ENCODE measurements at places on chromosomes 1 and 21.

DNA sequence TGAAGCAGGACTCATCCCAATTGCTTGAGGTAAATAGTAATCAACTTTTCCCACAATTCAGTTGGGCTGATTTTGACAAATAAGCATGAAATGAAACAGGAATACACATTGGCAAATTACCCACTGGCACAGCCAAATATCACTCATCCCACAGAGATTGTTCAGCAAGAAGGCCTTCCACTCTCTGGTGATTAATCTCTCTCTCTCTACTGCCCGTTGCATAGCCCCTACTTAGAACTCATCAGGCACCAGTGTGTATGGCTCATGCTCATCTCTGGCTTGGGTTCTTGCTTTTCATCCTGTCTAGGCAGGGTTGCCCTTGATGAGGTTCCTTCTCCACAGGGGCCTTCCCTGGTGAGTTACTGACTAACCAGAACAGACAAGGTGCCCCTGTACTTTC lies 1.1 kb downstream of the BSDC1 start:
- no peak for DNase-seq

GRCh38 chr1:40393173-40393572 lies 19.6 kb downstream of the SMAP2 start:
- no peak for DNase-seq

- no peak for DNase-seq
Measured at GRCh38 chr1:16137890-16138467, 17.9 kb downstream of the EPHA2 start.

- DNase-seq = no peak
Measured at GRCh38 chr1:51444096-51444495, 75.0 kb downstream of the EPS15 start.

DNA sequence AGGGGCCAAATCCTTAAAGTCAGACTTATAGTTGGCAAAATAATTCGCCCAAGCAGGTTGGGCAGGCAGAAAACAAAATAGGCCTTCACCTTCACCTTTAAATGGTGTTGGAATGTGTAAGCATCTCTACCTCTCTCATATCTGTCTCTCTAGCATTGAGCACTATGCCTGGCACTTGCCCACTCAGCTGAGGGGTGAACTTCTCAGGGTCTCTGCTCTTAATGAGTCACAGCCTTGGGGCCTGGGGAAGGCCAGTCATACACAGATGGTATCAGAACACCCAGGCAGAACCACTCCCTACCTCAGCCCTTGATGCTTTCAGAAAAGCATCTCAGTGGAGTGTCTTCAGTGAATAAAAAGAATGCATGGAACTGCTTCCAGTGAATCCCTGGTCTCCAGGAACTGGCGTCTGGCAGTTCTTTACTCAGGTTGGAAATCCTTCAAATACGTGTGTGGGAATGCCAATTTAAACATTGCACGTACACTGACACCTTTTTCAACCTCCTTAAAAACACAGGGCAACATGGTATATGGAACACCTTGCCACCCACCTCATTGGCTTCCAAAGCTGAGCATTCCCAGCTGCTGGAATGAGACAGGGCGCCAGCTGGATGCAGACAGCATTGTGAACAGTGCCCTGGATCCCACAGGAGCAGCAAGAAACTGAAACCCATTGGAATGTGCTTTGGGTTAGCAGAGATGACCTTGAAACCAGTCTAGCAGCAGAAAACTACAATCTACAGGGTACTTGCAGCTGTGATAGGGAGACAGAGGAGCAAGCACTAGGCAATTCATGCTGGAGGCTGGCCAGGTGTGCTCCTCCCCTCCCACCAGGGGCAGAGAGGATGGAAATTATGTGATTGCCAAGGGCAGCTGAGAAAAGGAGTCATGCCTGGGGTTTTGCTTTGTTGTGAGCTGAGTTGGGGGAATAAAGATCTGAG lies 30.0 kb downstream of the ZNF697 start:
- DNase-seq = no peak

- no peak for DNase-seq
Measured at GRCh38 chr1:17215545-17215890, 10.6 kb downstream of the PADI1 start.

GRCh38 chr1:242241936-242242335 lies 243.0 kb upstream of the MAP1LC3C start:
- no peak for DNase-seq

- no peak for DNase-seq
Measured at GRCh38 chr21:27569831-27570230, 602.9 kb upstream of the ADAMTS5 start.

DNA sequence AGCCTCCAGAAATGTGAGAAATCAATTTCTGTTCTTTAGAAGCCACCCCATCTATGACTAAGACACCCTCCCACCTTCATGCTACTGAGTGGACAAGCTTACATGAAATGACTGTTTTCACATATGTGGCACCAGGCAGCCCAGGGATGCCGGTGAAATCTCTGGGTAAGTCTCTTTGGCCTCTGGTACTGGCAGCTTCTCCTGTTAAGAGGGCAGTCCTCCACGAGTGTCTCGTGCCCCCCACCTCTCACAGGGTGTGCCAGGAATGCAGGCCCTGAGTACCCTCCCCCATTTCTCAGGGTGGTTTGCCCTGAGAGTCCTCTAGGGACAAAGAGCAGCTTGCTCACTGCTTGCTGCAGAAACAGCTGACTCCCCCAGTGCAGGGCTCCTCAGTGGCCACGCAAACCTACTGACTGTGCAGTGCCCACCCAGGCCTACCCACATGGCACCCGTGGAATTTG lies 3.2 kb upstream of the PRXL2B start:
- no peak for DNase-seq

DNA sequence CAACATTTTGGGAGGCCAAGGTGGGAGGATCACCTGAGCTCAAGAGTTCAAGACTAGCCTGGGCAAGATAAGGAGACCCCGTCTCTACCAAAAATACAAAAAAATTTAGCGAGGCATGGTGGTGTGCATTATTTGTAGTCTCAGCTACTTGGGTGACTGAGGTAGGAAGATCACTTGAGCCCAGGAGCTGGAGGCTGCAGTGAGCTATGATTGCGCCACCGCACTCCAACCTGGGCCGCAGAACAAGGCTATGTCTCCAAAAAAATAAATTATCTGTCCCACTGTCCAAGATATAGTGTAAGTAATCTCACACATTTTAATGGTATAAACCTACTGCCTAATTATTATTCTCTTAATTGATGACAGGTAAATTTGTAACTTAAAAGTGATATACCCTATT lies 12.8 kb downstream of the ARID4B start:
- DNase-seq = no peak

GRCh38 chr1:16459352-16459925 lies 18.9 kb downstream of the NECAP2 start:
- DNase-seq = no peak

GRCh38 chr1:177984136-177984525 lies 14.3 kb upstream of the SEC16B start:
- DNase-seq = peak; percentile 53

GRCh38 chr1:214901718-214902117 lies 180.8 kb upstream of the KCNK2 start:
- no peak for DNase-seq

- peak; percentile 33 for DNase-seq
Measured at GRCh38 chr1:233295237-233295974, at the start of gene PCNX2. Gene PCNX2 (minus strand): TSS chr1:233295725. CDS start chr1:233295478, 247 bp downstream.

DNA sequence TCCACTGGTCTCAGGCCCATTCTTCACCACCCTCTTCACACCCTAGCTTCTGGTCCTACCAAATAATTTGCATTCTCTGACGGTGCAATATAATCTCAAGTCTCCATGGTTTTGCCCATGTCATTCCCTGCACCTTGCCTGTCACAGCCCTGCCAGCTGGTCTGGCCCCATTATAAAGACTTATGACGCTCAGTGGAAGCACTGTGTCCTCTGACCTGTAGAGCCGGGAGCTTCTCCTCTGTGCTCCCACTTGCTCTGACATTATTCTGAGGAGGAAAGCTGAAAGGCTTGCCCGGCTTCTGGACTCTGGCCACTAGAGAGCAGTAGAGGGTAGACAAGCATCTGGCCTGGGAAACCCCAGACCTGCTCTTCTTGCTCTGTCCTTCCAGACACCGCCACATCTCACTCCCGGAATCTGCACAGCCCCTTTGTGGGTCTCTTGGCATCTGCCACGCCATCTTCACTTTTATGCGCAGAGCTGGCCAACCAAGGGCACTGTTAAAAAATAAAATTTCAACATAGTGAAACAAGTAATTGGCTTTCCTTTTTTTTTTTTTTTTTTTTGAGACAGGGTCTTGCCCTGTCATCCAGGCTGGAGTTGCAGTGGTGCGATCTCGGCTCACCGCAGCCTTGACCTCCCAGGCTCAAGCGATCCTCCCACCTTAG lies 44.4 kb downstream of the NENF start:
- DNase-seq = peak; percentile 84

- no peak for DNase-seq
Measured at GRCh38 chr1:2135941-2136340, 58.6 kb downstream of the FAAP20 start.

GRCh38 chr1:170678027-170678600 lies 14.2 kb downstream of the PRRX1 start:
- DNase-seq = no peak

DNA sequence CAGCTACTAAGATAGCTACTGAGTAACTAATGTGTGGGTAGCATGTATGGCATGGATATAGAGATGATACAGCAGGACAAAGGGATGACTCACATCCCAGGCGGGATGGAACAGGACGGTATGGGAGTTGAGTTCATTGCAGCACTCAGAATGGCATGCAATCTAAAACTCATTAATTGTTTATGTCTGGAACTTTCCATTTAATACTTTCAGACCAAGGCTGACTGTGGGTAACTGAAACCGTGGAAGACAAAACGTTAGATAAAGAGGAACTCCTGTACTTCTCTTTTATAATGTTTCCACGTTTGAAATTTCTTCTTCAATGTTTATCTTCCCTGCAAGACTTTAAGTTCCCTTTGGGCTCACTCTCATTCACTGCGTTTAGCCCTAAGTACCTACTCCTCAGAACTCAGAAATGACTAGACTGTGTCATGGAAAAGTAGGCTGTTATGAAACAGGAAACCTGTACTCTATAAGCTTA lies 151.9 kb downstream of the MAGI3 start:
- DNase-seq = no peak

GRCh38 chr21:44456915-44457736 lies 1.8 kb downstream of the LRRC3 start:
- DNase-seq = no peak

DNA sequence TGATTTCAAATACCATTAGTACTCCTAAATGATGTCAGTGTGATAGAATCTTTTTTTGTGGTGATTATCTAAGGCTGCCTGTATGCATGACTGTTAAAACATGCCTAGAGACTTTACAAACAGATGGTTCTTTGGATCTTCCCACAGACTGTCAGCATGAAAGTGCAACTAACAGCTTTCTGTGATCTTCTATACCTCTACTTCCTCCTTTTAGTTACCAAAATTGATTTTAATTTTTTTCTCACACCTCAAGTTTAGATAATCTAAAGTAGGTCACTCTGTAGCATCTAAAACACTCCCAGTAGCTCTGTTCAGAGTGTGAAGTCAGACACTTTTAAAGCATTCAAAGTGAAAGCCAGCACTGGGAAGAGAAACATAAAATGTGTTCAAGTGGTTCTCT lies 534.5 kb downstream of the PTPRC start:
- no peak for DNase-seq

DNA sequence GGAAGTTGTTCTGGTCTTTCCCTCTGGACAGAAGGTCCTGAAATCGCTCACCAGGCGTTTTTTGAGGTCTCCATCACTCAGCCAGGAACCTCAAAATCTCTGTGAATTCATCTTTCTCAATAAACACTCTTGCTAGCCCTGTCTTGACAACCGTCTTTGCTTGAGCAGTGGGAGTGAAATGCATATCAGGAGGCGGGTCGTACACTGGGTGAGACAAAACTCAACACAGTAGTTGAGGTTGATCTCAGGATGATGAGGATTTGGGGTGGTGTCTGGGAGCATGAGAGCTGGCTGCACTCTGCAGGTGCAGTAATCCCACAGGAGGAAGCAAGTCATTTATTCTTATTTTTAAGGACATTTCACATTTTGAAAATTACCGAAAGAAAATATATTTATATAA lies 1.9 kb downstream of the GPR25 start:
- no peak for DNase-seq

DNA sequence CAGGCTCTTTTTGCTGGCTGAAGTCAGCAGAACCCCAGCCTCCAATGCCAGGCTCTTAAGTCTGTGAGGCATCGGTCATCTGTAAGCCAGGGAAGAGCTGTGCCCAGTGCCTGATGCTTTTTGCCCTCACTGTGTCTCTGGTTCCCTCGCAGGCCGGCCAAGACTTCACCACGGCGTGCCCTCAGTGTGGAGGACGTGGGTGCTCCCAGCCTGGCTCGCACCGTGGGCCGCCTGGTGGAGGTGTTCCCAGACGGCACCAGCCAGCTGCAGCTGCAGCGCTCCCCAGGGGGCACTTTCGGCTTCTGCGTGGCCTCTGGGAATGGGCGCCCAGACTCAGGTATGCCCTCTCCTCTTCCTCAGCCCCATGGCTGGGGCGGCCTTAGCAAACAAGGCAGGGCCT lies 32.5 kb downstream of the KIAA1614 start:
- DNase-seq = no peak

GRCh38 chr1:200625381-200625824 lies 4.9 kb upstream of the KIF14 start:
- no peak for DNase-seq

- no peak for DNase-seq
Measured at GRCh38 chr1:168794057-168794456, 65.1 kb upstream of the DPT start.

DNA sequence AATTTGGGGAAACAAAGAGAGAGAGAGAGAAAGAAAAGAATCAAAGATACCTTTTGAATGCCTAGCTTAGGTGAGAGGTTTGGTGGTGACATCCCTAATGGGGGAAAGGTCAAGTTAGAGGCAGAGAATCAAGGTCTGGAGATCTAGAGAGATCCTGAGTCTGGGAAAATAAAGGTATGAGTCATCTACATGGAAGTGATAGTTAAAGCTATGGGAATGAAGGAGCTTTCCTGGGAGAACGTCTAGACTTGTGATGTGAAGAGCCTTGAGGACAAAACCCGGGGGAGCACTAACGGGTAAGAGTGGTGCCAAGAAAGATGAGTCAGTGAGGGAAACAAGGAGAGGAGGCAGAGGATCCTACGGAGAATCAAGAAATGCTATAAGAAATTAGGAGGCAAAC lies 110.8 kb upstream of the RUNX1 start:
- no peak for DNase-seq

- DNase-seq = no peak
Measured at GRCh38 chr1:8482979-8483381, 165.1 kb downstream of the SLC45A1 start.

- no peak for DNase-seq
Measured at GRCh38 chr1:59261537-59261936, 35.4 kb upstream of the FGGY start.

DNA sequence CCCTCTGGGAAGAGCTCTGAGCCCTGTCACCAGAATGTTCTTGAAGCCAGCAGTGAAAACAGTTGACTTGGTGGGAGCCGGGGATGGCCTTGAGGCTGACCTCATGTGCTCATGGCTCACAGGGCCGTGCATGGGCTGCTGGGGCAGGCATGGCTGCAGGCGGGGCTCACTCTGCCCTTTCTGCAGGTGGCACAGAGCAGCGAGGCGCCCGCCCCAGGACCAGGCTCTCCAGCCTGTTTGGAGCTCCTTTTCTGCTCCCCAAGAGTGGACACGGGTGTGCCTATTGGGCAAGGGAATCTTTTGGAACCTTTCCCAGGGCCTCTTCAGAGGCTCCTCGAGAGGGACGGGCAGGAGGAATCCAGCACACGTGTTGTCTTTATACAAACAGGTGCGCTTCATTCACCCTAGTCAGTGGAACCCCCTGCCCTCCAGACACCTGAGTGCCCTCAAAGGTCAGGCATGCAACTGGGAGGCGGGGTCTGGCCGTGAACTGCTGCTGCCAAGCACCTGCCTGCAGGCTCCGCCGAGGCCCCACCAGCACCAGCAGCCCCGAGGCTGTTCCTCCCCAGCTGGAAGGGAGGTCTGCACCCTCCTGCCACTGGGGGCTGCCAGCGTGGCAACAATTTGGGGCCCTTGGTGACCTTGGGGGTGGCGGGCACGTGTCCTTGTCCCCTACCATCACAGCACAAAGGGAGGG lies 2.6 kb upstream of the TTC34 start:
- DNase-seq = no peak
